GOT3 (cell line): ENCODE measurements at places on chromosomes 2 and 18.

DNA sequence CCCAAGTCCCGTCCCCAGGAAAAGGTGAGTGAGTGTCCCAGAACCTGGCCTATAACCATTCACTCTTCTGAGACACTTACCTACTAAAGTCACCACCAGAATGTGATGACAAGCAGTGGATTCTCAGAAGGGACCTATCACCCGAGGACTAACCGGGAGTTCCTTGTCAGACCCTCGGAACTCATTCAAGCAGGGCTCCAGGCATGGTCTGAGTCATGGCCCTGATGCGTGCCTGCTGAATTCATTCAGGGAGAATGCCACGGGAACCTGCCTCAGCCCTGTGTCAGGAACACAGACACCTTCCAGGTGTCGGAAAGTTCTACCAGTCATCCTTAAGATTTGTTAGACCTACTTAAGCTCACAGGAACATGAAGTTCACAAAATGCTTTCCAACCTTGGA, 29.8 kb downstream of the ALPK2 start:
- DNase-seq: no peak

DNA sequence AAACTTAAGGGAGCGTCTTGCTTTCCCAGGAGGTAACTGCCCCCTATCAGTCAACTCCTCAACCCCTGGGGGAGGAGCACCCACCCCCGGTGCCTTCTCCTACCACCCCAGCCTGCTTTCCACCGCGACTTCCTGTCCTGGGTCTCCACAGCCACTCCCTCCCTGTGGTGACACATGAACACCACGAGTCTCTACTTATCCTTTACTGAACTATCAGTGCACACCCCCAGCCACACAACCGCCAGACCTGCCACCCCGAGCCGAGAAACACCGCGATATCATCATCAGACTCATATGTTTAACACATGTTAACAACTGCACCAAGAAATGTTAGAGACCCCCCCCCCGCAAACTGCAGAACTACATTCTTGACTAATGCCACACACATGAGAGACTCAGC, 43.3 kb downstream of the LONRF2 start:
- DNase-seq: no peak

GRCh38 chr2:225763711-225764110, 364.2 kb downstream of the NYAP2 start:
- DNase-seq: no peak

GRCh38 chr18:79429785-79430281, 34.1 kb downstream of the NFATC1 start:
- DNase-seq: no peak

DNA sequence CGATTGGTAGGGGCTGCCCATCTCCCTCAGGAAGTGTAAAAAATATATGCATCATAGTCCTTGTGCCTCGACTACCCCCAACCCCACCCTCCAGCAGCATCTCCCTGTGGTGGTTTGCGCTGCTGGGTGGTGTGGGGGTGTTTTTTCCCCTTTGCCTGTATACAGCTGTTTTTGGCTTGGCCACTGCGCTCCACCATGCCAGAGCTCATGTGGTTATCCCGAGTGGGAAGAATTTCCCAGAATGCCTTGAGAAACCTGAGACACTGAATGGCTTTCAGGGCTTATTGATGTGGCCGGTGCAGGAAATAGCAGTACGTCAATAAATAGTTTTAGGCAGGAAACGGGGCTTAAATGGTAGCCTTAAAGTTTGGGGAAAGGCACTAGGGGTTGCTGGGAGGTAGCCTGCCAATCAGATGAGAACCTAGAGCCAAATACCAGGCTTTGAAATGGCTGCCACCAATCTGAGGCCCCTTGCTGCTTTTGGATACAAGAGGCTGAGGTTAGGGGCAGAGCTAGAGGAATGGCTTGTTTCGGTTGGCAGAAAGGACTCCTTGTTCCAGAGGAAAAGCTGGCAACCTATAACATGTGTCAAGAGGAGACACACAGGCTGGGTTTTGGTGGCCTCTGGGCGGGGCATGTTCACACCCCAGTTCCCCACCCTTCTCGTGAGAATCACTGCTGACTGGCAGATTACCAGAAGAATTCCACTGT, 144.1 kb downstream of the SMAD7 start:
- DNase-seq: no peak

DNA sequence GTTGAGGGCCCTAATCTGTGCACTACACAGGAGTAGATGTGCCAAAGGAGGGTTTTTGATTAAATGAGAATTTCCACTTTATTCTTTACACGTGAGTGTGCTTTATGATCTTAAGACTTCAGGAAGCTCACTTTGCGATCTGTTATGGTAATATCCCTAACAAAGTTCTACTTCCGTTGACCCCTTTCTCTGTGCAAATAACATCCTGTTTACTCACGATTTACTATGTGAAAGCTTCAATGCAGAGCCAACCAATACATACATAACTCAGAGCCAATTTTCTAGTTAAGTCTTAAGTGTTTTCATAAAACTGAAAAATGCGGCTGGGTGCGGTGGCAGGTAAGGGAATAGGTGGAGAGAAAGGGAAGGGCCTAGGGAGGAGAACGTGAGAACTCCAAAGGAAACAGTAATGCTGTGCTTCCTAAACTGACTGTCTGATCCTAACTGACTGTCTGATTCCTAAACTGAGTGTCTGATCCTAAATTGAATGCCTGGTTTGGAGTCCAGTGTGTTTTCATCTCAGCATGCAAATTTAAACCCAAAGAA, 87.6 kb downstream of the PLCL1 start:
- DNase-seq: no peak

DNA sequence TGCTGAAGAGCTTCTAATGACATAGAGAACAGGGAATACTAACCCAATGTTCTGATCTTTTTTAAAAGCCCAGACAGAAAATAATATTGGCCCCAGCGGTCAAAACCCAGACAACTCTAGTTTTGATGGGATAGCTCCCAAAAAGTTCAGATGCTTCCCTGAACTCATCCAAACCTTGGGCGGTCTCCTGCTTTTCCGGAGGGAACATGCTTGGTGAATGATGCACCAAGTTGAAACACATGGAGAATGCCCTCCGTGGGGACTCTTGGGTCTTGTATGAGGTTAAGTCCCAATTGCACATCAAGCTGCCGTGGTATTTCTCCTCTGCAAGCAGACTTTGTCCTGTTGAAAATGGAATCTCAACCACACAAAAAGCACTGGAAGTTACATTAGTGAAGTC, 120.7 kb upstream of the CTAGE1 start:
- DNase-seq: no peak

- no peak for DNase-seq
These were observed 100.1 kb downstream of the MYOM1 start for GRCh38 chr18:3119401-3120341.
